ENCODE measurements at places on chromosomes 2 and 18.

DNA sequence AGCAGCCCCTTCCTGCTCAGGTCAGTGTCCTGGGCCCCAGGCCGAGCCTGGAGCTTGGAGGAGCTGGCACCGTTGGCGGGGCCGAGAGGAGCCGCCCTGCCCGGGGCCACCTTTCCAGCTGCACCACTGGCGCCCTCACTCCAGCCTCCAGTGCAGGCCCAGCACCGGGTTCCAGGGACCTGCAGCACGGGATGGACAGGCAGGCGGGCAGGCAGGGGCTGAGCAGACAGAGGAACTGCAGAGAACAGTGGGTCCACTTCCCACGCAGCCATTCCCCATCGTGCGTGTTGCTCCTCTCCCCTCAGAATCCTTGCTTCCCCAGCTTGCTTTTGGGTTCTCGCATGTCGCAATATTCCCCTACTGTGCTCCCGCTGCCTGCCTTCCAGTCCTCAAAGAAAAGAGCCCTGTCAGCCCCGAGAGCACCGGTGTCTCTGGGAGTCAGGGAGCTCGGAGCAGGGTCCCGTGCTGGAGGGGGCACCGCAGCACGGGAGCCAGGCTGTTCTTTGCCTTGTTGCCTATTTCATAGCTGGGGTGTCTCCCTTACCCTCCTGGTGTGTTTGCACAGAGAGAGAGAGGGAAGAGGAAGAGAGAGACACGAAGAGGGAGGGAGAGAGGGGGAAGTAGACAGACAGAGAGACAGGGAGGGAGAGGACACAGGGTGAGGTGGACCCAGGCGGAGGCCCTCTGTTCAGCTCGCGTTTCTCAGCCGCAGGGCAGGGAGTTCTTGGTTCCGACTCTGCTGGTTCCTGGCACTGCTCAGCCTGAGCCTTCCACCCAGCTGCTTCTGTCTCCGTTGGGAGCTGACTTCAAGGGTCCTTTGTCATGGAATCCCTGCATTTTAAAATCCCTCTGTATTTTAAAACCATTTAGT, 126.0 kb downstream of the MBP start:
- DNase-seq, result no peak

GRCh38 chr2:7953195-7953594, 728.7 kb upstream of the ID2 start:
- no peak for DNase-seq

DNA sequence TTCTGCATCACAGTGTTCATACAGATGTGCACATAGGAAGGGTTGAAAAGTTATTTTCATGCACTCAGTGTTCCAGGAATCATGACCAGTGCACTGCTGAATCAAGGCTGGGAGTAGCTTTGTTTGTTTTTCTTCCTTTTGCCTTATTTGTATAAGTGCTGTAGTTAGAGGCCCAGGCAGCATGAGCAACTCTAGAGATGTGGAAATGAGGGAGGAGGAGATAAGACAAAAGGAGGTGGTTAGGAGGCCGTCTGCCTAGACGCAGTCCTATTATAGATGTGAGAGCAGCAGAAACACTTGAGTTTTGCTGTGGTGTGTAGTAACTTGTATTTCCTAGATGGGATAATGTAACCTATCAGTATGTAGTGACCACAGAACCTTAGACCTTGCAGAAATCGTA, 264.3 kb upstream of the RASGRP3 start:
- no peak for DNase-seq

GRCh38 chr2:228430986-228431385, 249.5 kb upstream of the SPHKAP start:
- DNase-seq, result no peak

GRCh38 chr2:222033541-222033940, 265.3 kb downstream of the PAX3 start:
- DNase-seq, result no peak

DNA sequence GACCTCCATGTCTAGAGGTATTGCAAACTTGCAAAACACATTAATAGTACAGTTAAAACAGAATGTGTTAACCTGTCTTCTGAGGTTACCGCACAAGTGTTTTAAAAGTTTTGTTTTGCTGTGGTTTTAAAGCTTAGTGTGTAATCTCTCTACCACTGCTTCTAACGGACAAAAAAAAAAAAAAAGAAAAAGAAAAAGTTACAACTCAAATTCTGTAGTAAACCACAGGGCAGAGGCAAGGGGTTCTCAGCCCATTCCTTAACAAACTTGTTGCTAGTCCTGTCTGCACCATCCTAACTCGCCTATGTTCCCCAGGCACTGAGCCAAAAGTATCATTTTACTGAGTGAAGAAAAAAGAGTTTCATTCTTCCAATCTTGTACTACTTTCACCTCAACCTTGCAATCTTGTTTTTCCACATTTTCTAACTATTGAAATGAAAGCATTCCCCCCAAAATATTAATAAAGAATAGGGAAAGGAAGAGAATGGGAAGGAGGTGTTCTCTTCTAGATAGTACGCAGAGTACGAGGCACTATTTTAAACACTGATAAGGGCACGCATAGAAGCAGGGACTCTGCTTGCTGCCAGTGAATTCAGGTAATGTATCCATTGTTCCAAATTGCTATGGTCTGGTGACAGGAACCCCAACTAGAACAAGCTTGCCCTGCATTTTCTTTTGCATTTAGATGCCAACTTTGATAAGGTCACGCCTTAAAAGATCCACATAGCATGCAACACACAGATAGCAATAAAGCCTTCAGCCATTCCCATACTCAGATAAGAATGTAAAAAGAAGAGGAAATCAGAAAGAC, 47.1 kb downstream of the IKZF2 start:
- no peak for DNase-seq

DNA sequence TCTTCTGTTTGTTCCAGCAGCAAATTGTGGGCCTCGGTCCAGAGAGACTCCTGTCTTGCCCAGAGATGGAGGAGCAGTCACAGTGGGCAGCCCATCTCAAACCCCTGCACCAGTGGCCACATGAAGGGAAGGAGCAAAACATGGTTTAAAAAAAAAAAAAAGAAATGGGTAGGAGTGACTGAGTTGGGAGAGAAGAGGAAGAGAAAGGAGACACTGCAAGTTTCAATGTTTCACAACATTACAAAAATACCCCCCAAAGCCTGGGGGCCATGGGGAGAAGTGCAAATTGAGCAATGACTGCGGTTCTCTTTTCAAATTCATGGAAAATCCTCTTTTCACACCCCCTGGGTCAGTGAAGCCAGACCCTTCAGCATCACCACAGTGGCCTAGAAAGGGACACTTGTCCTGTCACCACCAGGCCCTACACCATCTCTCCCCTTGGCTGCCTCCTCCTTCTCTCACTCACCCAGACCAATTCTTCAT, 117.1 kb downstream of the ZFP36L2 start:
- no peak for DNase-seq

GRCh38 chr2:74632939-74633312, 15.2 kb downstream of the M1AP start:
- no peak for DNase-seq

- DNase-seq, result no peak
These were observed 170.5 kb downstream of the CDH20 start for GRCh38 chr18:61503688-61504087.

GRCh38 chr2:165060411-165060810, 105.1 kb upstream of the SLC38A11 start:
- DNase-seq, result no peak

- no peak for DNase-seq
These were observed 1632.5 kb downstream of the LRP1B start for GRCh38 chr2:140498360-140498759.

DNA sequence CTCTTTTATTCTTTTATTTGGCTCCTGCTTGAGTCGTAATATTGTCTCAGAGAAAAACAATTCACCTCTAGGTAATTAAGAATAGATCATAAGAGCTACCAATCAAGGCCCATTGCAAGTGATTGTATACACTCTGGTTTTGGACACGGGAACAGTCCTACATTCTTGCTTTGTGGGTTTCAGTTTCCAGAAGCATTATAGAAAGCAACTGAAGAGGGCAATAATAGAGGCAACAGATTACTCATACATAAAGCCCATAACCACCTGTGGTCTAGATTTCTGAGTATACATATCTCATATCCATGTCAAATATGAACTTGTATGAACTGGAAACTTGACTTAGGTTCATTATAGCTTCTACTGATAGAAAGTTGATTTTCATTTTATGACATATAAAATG, 65.4 kb downstream of the DIS3L2 start:
- no peak for DNase-seq

GRCh38 chr2:189096769-189097447, 82.7 kb downstream of the COL5A2 start:
- DNase-seq, result no peak

GRCh38 chr2:232237464-232237863, 141.1 kb upstream of the ALPP start:
- DNase-seq, result no peak

DNA sequence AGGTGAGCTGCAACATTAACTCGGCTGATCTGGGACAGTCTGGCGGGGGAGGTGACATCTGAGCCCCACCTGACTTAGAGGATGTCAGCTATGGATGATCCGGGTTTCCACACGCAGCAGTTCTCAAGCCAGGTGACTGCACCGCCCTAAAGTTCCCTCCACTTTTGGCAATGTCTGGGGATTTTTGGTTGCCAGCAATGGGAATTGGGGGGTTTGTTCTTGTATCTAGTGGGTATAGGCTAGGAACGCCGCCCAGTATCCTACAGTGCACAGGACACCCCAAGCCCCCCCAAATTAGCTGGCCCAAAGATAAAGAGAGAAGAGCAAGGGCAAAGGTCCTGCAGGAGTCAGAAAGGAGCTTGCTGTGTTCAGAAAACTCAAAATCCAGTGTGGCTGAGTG, 544 bp upstream of the AGFG1 start:
- no peak for DNase-seq

DNA sequence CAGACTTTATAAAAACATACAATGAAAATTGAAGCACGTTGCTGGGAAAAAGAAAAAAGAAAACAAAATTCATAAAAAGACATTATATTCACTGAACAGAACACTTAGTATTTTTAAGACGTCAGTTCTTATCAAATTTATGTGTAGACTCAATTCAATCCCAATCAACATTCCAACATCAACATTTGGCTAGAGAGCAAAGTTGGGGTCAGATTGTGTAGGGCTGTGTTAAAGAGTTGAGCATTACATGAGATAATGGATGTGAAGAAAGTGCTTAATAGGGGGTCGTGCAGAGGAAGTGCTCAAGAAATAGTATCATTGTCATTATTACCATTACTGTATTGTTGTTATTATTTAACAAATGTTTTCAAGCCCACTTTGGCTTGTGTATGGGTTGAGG, 154.1 kb upstream of the TNP1 start:
- DNase-seq, result no peak

Data from cerebellar cortex (tissue), 1 donor.